ENCODE measurements at places on chromosomes 12 and 14. TPM values are rescaled to one million over a fixed set of nuclear protein-coding genes. Genes with fewer than 3 reads are reported as not detected.

TAS2R7 gene
- not detected for total RNA-seq

CCDC177 gene
- total RNA-seq: under 0.01 TPM

SMIM41 gene
- total RNA-seq: 0.37 TPM

NTN4 gene
- total RNA-seq: 8.5 TPM

C1S gene
- 248 TPM for total RNA-seq

NKX2-1 gene
- not detected for total RNA-seq

KLHL33 gene
- 0.11 TPM for total RNA-seq
